ENCODE measurements at places on chromosomes 4 and X.
A peak's percentile ranks its signal among the peaks of the same experiment; 100 is the strongest.

GRCh38 chr4:69360271-69360670, 80.0 kb downstream of the UGT2B28 start:
- no peak for DNase-seq

DNA sequence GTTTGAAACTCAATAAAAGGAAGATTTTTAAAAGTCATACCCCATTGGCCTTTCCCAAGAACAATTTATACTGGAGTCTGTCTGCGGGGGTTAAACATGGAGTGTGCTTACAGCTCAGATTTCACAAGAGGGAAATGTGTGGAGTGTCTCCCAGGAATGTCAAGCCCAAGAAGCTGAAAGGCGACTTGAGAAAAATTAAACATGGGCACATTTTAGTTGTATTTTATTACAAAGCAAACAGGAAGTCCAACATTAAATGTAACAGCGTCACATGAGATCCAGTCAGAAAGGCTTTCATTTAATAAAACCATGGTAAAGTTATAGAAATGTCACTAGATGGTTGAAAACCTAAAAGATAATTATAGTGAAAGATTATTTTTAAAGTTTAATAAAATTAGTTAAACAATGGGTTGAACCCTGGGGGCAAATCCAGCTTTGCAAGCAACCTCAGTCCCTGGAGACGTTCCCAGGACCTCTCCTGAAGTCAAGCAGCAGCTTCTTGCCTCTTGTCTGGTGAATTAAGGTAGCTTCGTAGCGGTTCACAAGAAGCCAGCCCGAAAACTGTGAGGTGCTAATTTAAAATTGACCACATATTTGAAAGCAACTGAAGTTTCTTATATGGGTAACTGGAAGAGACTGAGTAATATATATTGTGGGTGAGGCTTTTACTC, 168.4 kb upstream of the EDNRA start:
- DNase-seq: no peak

DNA sequence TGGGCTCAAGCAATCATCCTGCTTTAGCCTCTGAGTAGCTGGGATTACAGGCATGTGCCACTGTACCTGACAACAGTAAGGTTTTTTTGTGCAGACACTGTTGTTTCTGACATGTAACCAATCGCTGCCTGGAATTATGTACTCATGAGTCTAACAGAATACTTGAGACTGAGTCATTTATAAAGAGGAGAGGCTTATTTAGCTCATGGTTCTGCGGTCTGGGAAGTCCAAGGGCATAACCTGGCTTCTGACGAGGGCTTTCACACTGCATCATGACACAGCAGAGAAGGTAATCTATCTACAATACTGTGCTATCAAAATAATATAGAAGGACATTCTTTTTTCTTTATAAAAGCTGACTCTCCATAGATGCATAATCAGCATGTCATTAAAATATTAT, 115.5 kb upstream of the STOX2 start:
- no peak for DNase-seq

- DNase-seq: no peak
Measured at GRCh38 chr4:22356987-22357596, 158.8 kb downstream of the ADGRA3 start.

DNA sequence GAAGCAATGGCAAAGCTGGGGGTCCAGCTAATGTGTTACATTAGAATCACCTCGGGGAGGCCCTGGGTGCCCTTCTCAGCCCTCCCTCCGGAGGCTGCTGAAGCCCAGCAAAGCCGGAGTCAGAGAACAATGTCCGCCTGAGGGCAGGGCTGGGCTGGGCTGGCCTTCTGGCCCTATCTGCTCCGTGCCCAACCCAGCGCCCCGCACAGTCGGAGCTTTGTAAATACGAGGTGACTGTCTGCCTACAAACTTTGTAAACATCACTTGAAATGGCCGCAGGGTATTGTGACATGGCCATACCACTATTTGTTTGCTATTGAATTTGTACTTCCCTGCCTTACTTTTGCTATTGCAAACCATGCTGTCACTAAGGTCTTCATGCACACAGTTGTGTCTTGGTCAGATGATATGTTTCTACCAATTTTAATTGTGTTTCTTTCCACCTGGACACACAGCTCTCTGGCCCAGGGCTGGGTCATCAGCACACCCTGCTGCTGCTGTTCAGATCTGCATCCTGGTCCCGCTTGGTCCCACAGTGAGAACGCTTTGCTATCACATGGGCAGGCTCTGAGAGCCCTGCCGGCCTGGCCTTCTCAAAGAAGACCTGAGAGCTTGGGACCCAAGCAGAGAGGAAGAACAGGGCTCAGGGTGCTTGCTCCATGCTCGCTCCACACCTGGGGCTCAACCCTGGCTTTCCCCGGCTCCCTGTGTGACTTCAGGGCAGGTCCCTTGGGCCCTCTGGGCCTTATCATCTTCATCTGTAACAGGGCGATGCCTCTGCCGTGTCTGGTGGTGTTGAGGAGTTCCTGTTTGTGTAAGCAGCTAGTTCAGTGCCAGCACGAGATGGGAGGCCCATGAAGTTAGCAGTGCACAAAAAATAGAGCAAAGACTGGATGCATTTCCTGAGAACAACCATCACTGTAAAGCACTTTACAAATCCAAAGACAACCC, 2.3 kb downstream of the S100P start:
- peak; percentile 23 for DNase-seq

- no peak for DNase-seq
Measured at GRCh38 chr4:145851511-145852201, 87.0 kb downstream of the ZNF827 start.

DNA sequence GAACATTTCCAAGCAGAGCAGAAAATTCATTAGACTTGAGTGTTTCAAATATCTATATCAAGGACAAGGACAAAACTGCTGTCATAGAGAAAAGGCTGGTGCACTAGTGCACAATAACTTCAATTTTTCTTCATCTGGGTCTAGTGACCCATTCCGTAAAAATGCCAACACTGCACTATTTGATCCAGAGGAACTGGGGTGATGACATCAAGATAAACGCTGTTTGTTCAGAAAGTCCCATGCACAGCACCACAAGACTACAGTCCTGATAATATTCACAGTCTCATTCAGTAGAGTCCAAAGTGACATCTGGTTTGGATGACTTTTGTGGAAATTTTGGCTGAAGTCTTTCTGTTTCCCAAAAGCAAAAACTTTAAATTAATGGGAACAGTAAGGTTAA, 303.5 kb upstream of the GALNT7 start:
- DNase-seq: no peak

DNA sequence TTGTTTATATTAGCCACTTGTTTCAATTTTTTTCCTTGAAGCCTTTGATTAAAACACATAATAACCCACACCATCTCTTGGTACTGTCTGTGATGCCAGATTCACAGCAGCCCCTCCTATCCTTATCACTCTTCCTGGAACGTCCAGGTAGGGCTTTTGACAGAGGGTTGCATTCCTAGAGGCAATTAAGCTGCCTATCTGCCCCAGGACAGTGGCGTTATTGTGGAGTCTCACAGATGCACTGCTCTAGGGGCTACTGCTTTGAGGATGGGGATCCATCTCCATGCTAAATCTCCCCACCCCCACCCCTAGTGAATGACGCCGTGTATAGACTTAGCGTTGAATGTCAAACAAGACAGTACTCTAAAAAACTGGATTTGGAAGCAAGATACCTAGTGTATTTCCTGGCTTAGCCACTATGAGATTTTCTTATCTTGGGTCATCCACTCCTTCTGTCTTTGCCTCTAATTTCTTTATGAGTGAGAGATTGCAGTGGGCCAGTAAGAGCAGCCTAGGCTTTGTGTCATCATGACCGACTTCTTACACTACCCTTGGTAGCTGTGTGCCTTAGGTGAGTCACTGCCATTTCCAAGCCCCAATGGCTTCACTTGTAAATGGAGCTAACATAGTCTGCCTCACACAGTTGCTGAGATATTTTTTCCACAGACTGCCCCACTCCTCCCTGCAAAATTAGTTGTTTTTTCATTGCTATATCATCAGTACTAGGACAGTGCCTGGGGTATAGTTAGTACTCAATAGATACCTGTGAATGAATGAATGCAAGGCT, 90.9 kb downstream of the EGF start:
- DNase-seq: no peak

- no peak for DNase-seq
Measured at GRCh38 chrX:70034646-70035045, 15.1 kb downstream of the AWAT2 start.

GRCh38 chrX:107825698-107826237, at the start of gene MID2:
Gene MID2, plus strand, starts transcription at chrX:107825866. Its CDS starts 561 bp downstream, at chrX:107826427.
- peak; percentile 63 for DNase-seq

- no peak for DNase-seq
Measured at GRCh38 chrX:39954851-39955250, 142.9 kb downstream of the BCOR start.

GRCh38 chr4:88881227-88881569, 175.8 kb downstream of the FAM13A start:
- DNase-seq: no peak

GRCh38 chrX:115589419-115589818, 28.4 kb downstream of the PLS3 start:
- no peak for DNase-seq

DNA sequence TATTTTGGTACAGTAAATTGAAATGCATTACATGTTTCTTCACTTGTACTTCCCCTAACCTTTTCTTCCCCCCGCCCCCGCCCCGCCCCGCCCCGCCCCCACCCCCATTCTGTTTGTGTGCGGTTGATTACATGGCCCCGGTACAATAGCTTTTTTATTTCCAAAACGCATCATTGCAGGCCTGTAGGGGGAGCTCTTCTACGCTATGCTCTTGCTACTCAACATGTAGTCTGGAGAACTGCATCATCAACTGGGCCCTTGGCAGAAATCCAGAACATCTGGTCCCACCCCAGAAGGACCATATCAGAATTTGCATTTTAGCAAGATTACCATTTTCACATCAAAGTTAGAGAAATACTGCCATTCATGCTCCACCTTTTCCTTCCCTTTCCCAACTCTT, 333.3 kb upstream of the DDX53 start:
- DNase-seq: no peak

DNA sequence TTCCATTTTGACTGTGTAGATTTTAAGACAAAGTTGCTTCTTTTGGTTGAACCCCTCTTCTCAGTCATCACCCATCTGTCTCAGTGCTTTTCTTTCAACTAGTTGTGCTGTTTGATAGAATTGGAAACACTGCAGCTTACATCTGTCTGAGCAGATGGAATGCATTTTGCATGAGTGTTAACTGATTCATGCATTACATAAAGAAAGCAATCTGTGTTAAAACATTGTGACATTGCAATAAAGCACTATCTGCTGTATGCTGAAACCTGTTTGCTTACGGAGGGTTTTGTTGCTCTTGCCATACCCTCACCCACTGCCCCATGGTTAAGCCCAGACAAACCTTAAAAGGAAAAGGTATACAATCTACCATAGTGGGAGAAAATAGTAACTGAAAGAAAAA, 47.4 kb downstream of the NRK start:
- DNase-seq: no peak

DNA sequence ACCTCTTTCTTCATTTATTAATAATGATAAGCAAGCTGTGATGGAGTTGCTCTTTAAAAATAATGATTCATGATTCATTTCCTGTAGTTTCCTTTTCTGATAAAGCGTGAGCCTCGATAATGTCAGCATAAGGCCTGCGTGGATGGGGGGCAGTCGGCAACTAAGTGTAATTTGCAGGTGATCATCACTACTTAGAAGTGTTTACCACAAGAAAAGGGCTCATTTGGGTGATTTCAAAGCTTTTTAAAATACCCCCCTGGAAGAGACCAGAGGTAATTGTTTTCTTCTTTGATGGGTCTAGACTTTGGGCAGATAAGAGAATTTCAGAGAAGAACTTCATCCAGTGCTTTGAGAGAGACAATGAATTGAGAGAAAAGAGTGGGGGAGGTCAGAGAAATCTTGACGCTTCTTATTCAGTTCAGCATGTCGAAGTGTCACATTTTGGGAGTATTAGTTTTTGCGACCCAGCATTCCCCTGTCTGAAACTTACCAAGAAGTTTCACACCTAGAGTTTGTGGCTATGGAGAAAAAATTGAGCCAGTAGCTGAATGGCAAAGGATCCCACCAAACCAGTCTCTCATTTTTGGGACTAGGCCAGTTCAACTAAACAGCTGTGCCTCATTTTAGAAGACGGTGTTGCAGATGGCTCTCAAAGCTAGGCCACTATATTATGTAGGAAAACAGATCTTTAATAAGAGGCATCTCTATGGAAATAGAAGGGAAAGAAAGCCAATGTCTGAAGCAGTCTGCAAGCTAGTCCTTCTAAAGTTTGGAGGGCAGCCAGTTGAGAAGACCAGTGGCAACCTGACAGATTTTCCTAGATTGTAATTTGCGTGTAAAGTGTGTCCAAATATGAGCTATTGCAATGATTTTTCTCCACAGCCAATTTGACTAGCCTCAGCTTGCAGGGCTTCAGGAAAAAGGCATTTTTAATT, 171.0 kb upstream of the PPP1R2C start:
- no peak for DNase-seq

DNA sequence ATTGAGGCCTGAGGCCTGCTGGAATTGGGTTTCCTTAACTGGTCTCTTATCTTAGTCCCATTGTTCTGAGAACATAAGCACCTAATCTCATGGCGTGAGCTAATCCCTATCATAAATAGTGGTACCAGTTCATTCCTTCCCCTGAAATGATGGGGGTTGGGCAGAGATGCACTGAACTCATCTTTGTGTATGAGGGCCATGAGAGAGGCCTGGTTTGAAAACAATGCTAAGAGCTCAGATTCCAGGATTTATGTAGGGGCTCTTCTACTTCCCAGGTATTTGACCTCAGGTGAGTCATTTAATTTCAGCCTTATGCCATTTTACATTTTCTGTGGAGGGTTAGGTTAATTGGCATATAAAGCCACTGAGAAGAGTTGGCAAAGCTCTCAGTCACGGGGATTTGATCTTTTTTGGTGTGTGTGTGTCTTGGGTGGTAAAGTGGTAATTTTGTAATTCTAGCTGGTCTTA, 4.4 kb downstream of the RBM3 start:
- DNase-seq: no peak

DNA sequence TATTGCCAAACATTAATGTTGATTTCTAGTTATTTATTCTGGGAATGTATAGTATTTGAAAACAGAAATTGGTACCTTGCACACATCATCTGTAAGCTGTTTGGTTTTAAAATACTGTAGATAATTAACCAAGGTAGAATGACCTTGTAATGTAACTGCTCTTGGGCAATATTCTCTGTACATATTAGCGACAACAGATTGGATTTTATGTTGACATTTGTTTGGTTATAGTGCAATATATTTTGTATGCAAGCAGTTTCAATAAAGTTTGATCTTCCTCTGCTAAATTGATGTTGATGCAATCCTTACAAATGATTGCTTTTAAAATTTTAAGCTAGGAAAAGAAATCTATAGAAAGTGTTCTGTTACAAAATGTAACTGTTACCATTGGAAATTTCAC, 30.8 kb upstream of the FMR1NB start:
- no peak for DNase-seq

- DNase-seq: no peak
Measured at GRCh38 chr4:25158817-25159216, 1.4 kb downstream of the SEPSECS start.

GRCh38 chr4:7332216-7333023, 102.3 kb downstream of the PSAPL1 start:
- no peak for DNase-seq

- no peak for DNase-seq
Measured at GRCh38 chrX:149207518-149207917, 297.6 kb downstream of the IDS start.
